ENCODE measurements at places on chromosomes 13 and 19.

DNA sequence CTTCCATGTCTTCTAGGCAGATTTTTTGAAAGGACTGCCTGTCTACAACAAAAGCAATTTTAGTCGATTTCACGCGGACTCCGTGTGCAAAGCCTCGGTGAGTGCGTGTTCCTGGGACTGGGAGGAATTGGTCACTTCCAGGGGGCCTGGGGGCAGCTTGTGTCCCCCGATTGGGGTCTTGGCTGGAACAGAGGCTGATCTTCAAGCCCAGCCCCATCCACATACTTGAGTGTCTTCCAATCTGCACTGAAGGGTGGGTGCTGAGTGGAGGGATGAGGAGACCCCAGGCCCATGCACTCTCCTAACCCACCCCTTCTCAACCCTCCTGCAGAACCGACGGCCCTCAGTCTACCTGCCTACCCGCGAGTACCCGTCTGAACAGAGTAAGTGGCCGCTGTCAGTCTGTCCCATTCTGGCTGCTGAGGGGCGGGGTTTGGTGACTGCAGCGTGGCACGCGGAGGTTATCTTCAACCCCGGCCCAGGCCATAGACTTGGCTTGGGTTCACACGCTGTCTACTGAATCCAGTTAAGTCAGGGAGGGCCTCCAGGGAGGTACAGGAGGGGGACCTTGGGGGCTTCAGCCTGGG is 4.7 kb downstream of the DDA1 start:
- no peak for DNase-seq

GRCh38 chr13:45989607-45990006 is 62.9 kb downstream of the ZC3H13 start:
- no peak for DNase-seq

DNA sequence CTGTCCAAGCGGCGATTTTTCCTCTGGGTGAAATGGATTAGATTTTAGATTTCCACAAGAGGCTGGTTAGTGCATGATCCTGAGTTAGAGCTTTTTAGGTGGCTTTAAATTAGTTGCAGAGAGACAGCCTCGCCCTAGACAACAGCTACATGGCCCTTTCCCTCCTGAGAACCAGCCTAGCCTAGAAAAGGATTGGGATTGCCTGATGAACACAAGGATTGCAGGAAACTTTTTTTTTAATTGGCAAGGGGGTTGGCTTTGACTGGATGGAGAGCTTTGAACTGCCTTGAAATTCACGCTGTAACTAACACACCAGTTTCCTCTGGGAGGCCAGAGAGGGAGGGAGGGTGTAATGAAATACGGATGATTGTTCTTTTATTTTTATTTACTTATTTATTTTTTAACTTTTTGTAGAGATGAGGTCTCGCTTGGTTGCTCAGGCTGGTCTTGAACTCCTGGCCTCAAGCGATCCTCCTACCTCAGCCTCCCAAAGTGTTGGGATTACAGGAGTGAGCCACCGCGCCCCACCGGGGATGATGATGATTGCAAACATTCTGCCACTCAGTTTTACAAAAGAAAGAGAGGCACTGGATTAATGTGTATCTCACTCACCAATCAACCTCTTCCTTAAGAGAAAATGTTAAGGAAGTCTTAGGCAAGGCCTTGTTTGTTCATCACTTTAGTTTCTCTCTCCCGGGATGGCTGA is 1.9 kb downstream of the LDLR start:
- DNase-seq: no peak

DNA sequence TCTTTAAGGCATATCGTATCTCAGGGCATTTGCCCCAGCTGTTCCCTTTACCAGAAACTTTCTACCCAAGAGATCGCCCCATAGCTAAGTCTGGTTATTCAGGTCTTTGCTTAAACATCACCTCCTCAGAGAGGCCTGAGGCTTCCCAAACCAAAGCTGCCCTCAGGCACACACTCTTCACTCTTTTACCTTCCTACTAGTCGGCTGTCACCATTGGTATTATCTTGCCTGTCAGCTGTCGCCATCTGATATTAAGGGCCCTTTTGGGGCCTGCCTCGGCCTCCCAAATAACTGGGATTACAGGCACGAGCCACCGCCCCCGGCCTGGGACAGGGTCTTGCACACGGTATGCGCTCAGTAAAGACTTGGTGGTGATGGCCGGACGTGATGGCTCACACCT is 1.0 kb downstream of the GADD45GIP1 start:
- DNase-seq: no peak

GRCh38 chr19:33193865-33194362 is at the start of gene LRP3:
Gene LRP3, plus strand, starts transcription at chr19:33194330. Its CDS starts 456 bp downstream, at chr19:33194786.
- no peak for DNase-seq

- no peak for DNase-seq
Measured at GRCh38 chr19:572743-573518, 535 bp downstream of the BSG start.

DNA sequence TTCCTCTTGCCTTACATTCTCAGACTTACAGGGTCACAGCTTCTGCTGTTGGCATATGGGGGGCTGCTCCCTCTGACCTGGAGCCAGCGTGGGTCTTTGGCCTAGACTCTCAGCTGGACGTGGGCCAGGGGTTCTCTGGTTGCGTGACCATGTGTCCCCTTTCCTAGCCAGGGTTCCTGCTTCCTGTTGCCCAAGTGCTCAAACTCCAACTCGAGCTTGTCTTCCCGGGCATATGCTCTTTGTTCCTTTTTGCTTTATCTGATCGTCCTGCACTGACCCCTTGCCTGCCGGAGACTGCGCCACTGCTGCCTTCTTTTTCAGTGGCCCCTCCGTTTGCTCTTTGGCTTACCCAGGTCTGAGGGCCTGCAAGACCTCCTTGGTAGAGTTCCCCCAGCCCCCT is 25.3 kb upstream of the GPR183 start:
- DNase-seq: no peak

GRCh38 chr19:1961000-1961883 is 20.3 kb downstream of the CSNK1G2 start:
- no peak for DNase-seq

- no peak for DNase-seq
Measured at GRCh38 chr19:49338691-49339300, 3.6 kb downstream of the CD37 start.

GRCh38 chr13:110635405-110636002 is 20.2 kb downstream of the NAXD start:
- DNase-seq: no peak

DNA sequence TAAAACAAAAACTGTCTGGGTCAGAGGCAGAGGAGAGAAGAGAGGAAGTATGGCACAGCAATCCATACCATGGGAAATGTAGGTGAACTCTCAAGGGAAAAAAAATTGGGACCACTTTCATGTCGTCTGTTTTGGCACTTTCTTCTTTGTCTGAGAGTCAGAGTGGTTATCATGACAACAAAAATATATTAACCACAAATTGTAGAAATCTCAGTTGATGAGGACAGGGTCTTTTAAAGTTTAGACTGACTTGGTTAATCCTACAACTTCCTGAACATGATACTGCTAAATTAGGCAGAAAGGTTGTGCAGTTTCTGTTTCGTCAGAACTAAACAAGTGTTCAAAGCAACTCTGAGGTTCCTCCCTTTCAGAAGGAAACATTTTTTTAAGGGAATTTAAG is 15.2 kb downstream of the KLF5 start:
- DNase-seq: no peak

DNA sequence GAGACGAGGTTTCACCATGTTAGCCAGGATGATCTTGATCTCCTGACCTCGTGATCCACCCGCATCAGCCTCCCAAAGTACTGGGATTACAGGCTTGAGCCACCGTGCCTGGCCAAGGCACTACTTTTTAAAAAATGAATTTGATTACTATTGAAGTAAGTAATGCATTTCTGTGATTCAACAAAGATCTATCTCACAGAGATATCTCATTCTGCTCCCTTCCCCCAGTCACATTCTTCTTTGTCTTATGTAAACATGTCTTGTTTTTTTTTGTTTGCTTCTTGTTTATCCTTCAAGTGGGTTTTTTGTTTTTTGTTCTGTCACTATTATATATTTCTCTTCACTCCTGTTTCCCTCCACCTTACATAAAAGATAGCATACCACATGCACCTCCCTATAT is 6.6 kb downstream of the ZNF146 start:
- no peak for DNase-seq

- DNase-seq: no peak
Measured at GRCh38 chr13:23811366-23812062, 77.7 kb downstream of the MIPEP start.

DNA sequence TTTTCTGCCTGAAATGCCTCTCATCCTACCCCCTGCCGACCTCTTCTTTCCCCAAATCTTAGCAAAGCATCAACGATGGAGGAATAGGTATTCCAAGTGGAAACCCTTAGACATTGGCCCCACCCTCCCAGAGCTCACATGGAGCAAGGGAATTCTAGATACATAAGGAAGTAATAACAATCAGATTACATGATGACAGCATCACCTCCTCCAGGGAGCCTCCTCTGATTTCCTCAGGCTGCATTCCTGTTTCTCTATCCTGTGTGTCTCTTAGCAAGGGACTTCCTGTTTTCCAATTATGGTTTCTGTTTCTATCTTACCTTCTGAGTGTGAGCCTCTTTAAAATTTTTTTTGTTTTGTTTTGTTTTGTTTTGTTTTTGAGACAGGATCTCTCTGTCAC is 246.6 kb downstream of the TSHZ3 start:
- no peak for DNase-seq

DNA sequence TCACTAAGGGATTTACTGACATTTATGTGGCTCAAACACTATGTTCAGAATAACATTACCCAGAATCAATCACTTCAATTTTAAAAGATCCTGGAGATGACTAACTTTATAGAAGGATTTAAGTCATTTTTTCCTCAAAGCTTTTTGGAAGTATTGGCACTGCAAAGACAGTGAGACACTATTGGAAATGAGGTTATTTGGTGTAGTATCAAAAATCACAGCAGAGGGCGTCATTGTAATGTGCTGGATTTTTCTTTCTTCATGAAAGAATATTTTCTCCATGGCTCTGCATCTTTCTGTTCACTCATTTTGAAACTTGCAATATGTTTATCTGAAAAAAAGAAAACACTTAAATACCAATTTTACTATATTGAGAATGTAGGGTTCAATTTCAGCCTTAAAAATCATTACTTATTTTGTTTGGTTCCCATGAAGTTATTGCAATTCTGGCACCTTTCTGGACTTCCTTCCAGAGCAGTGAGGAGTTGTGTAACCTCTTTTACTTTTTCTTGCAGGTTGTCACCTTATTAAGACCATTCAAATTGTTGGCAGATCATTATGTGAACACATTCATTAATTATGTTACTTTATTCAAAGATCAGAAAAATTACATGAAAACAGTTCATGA is 3.7 kb upstream of the CSNK1A1L start:
- DNase-seq: no peak

GRCh38 chr13:26061947-26062346 is 10.1 kb upstream of the SHISA2 start:
- no peak for DNase-seq

- DNase-seq: no peak
Measured at GRCh38 chr13:20776751-20777150, 3.0 kb upstream of the EEF1AKMT1 start.

- no peak for DNase-seq
Measured at GRCh38 chr19:44204772-44205171, 7.6 kb upstream of the ZNF227 start.

GRCh38 chr19:16804176-16804575 is 25.0 kb upstream of the SIN3B start:
- no peak for DNase-seq

GRCh38 chr13:91904597-91904996 is 506.2 kb downstream of the GPC5 start:
- no peak for DNase-seq

GRCh38 chr13:90766386-90766902 is 581.0 kb upstream of the MIR17HG start:
- DNase-seq: no peak

GRCh38 chr19:9947441-9947840 is 11.1 kb upstream of the OLFM2 start:
- DNase-seq: no peak

DNA sequence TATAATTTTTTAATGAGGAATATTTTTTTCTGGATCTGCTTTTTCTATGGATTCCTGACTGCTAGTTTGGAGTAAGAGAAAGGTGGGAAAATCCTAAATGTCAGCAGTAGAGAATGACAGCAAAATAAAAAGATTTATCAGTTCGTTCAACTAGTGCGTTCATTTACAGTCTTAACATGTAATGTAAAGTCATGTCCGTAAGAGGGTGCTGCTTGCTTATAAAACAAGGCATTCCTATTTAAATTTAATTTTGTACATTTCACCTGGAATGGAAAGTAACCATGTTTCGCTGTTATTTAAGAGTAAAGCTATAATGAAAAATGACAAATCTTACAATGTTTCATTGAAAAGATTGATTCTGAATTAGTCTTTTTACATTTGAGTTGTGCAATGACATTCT is 76.6 kb downstream of the ZMYM2 start:
- DNase-seq: no peak
